ENCODE measurements at places on chromosomes 4 and X. TPM values are rescaled to one million over a fixed set of nuclear protein-coding genes. Genes with fewer than 3 reads are reported as not detected.

DNA sequence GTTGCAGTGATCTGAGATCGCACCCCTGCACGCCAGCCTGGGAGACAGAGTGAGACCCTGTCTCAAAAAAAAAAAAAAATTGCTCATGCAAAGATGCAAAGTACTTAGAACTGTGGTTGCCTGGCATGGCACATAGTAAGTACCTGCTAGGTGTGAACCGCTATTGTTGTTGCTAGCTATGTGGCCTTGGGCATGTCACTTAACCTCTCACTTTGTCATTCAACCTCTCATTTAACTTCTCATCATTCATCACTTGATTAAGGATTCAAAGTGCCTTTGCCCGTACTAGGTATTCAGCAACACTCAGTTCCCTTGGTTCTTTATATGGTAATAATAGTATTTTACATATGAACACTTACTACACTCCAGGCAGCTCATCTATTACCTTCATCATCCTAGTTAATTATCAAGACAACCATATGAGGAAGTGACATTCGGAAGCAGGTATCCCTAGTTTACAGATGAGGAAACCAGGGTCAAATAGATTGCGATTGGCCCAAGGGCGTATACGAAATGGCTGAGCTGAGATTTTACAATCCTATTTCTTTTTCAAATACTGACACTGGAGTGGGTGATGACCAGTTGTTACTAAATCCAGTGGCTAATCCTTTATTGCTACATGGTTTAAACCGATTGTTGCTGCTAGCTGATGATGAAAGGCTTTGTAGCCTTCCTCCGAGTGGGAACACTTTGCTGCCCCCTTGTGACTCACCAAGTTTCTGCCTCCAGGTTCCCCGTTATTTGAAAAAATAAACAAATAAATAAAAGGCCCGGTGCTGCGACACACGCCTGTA, 28.8 kb upstream of the SOWAHD start:
- H3K4me3 ChIP-seq = no peak overlapping the region
- H3K27me3 ChIP-seq = no peaks in the 10 kb centered on the region
- no peaks in the 10 kb centered on the region for H3K36me3 ChIP-seq
- no peak overlapping the region for H3K27ac ChIP-seq

DNA sequence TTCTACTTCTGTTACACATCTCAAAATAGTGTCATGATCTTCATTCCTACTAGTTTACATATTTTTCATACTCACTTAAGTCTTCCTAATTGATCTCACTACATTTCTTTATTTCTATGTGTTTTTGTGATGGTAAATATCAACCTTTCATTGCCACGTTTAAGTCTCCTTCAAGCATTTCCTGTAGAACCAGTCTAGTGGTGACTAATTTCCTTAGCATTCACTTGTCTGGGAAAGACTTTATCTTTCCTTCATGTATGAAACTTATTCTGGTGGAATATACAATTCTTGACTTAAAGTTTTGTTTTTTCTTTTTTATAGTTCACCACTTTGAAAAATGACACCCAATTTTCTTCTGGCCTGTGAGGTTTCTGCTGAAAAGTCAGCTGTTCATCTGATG, 181.4 kb upstream of the NEIL3 start:
- no peak overlapping the region for H3K27ac ChIP-seq
- H3K4me3 ChIP-seq = no peak overlapping the region
- H3K27me3 ChIP-seq = no peaks in the 10 kb centered on the region
- H3K4me1 ChIP-seq = no peaks in the 10 kb centered on the region
- no peak for DNase-seq

DNA sequence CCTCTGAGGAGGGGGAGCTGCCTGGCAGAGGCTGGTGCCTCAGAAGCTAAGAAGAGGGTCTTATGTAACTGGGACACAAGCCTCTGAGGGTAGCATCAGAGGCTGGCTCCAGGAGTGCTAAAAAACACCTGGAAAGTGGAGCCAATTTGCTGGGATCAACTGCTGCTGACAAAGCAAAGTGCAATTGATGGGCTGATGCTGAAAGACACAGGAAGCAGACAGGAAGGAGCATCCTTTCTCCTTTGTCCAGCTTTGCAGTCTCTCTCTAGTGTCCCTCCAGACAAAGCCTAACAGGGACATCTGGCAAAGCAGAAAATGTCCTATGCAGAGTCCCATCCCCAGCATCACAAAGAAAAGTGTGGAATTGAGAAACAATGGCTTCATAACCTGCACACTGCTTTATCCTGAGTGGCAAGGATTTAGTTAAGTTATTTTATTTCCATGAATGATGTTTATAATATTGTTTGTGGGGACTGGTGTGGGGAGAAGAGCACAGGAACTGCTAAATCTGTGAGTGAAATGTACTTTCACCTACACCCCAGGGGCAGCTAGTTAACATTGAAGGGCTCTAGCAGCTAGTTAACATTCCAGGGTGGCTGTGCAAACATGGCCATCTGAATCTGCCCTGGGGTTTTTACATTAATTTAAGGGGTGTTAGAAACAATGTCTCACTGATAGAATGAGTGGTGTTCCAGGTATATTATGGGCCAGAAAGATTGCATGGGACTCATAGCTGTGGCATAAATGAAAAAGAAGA, 25.6 kb upstream of the MBTPS2 start:
- no peak for DNase-seq
- no peaks in the 10 kb centered on the region for H3K36me3 ChIP-seq
- H3K27ac ChIP-seq = no peak overlapping the region
- no peak overlapping the region for H3K4me3 ChIP-seq

DNA sequence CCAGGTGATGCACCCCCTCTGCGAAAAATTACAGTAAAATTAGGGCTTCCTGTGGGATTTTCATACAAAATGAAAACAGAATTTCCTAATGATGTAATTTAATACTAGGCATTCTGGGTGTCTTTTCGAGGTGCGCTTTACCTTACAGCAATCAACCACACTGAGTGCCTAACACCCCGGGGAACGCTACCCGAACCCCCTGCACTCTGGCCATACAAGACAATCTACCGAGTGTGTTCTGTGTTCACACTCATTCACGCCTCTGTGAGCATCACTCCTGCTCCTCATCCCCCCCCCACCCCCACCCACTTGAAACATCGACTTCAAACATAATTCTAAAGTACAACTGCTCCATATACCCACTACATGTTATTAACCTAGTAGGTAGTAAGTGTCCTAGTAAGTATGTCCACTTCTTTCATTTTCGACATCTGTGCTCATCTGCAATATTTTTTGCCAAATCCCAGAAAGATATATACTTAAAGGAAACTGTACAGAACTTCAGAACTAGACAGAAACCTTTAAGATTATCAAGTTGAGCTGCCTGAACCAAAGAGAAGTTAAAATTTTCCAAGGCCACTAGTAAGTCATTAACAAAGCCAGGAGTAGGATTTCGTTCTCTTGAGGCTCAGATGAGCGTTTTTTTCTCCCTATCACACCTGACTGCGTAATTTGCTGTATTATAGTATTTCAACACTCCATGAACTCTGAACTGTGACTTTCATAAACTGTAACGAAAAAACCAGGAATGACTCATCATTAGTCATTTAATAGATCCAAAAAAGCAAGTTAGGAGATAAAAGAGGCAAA, 80.0 kb downstream of the FAT1 start:
- H3K4me1 ChIP-seq = no peaks in the 10 kb centered on the region
- H3K27ac ChIP-seq = no peak overlapping the region
- H3K27me3 ChIP-seq = no peaks in the 10 kb centered on the region
- no peak overlapping the region for H3K4me3 ChIP-seq
- DNase-seq = no peak

DNA sequence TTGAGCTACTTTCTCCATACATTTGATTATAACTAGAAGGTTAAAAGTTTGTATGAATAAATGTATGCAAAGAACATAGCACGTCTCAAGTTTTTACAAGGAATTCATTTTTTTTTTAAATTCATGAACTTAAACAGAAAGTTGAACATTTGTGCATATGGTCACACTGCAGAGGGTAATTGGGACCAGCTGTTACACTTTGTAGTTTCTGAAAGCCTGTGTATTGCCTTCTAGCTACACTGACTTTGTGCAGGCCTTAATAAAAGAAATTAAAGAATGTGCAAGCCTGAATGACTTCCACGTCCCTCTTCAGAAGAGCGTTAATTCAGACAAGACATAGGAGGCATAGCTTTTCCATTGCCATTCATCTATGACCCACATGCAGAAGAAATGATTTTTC, 153.1 kb upstream of the PCDH18 start:
- no peak overlapping the region for H3K4me3 ChIP-seq
- H3K27ac ChIP-seq = no peak overlapping the region
- H3K4me1 ChIP-seq = no peaks in the 10 kb centered on the region
- no peaks in the 10 kb centered on the region for H3K27me3 ChIP-seq

GRCh38 chrX:21943460-21944135, 3.1 kb downstream of the SMS start:
- H3K27me3 ChIP-seq = peaks cover 16% of the 10 kb centered on the region
- DNase-seq = no peak
- H3K4me1 ChIP-seq = no peaks in the 10 kb centered on the region
- H3K27ac ChIP-seq = peak overlapping the region; percentile 5
- no peaks in the 10 kb centered on the region for H3K36me3 ChIP-seq
- H3K4me3 ChIP-seq = no peak overlapping the region

GRCh38 chr4:109078724-109079123, 223.7 kb downstream of the COL25A1 start:
- DNase-seq = no peak
- no peaks in the 10 kb centered on the region for H3K36me3 ChIP-seq
- H3K27me3 ChIP-seq = no peaks in the 10 kb centered on the region

DNA sequence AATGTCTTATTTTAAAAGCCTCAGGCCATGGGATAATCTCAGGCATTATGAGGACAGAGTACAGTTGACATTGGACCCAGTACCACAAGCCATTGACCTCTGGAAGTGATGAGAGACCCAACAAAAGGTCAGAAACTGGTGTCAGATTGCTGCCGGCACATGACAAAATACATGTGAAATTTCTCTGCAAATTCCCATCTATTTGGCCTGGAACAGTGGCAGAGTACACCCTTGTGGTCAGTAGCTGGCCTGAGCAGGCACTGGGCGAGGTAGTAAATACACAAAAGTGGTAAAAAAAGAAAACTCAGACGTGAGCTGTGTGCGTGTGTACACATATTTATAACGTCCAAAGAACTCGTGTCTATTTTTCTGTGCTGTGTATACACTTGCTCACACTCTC, 155.5 kb downstream of the DHX15 start:
- no peak overlapping the region for H3K27ac ChIP-seq
- no peaks in the 10 kb centered on the region for H3K36me3 ChIP-seq
- no peak for DNase-seq
- H3K4me1 ChIP-seq = no peaks in the 10 kb centered on the region
- H3K4me3 ChIP-seq = no peak overlapping the region
- no peaks in the 10 kb centered on the region for H3K27me3 ChIP-seq

DNA sequence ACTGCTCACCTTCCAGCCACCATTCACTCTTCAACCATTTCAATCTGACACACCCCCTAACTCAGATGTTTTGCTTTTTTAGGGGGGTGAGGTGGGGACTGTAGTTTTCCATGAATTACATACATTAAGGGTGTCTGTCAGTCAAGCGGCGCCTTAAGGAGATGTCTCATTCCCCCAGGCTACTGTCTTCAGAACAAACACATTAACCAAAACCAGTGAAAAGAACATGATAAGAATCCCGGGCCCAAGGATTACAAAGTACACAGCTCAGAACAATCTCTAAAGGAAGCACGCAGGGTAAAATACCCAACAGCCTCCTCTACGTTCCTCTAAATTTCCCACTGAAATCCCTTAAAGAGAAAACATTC, 62.5 kb upstream of the IRF2 start:
- H3K27ac ChIP-seq = peak overlapping the region; percentile 94
- no peaks in the 10 kb centered on the region for H3K4me1 ChIP-seq
- no peak for DNase-seq
- no peaks in the 10 kb centered on the region for H3K36me3 ChIP-seq
- H3K4me3 ChIP-seq = peak overlapping the region; percentile 56

GRCh38 chr4:22802876-22803275, 110.1 kb downstream of the GBA3 start:
- H3K4me1 ChIP-seq = no peaks in the 10 kb centered on the region
- no peak overlapping the region for H3K4me3 ChIP-seq
- H3K27ac ChIP-seq = no peak overlapping the region
- DNase-seq = no peak
- no peaks in the 10 kb centered on the region for H3K36me3 ChIP-seq
- H3K27me3 ChIP-seq = no peaks in the 10 kb centered on the region

DNA sequence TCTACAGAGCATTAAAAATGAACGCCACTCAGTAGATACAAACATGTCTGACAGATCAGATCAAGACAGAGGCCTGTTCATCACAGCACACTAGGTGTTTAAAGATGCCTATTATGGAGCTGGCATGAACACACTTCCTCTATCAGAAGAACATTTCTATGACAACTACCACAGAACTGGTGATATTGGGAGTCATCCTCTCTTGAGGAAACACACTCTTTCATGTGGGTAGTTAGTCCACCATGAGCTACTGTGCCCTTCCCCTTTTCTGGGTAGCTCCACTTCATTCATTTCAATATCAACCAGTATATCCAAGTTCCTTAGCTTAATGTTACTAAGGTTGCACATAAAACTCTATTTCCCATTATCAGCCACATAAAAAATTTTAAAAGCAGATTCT, 46.7 kb downstream of the MAOB start:
- H3K4me1 ChIP-seq = no peaks in the 10 kb centered on the region
- no peaks in the 10 kb centered on the region for H3K36me3 ChIP-seq
- DNase-seq = no peak
- H3K4me3 ChIP-seq = no peak overlapping the region
- H3K27me3 ChIP-seq = no peaks in the 10 kb centered on the region

GRCh38 chr4:169987327-169988228, 38.6 kb downstream of the MFAP3L start:
- no peak for DNase-seq
- H3K27ac ChIP-seq = no peak overlapping the region
- no peaks in the 10 kb centered on the region for H3K4me1 ChIP-seq
- H3K27me3 ChIP-seq = no peaks in the 10 kb centered on the region

- no peaks in the 10 kb centered on the region for H3K4me1 ChIP-seq
- no peak overlapping the region for H3K27ac ChIP-seq
- no peaks in the 10 kb centered on the region for H3K36me3 ChIP-seq
- no peak overlapping the region for H3K4me3 ChIP-seq
These were observed 8.5 kb downstream of the RAB9A start for GRCh38 chrX:13697455-13697854.

- no peaks in the 10 kb centered on the region for H3K27me3 ChIP-seq
- no peak for DNase-seq
- H3K4me1 ChIP-seq = no peaks in the 10 kb centered on the region
- H3K27ac ChIP-seq = no peak overlapping the region
These were observed 148.7 kb upstream of the RASGEF1B start for GRCh38 chr4:81620442-81620841.

DNA sequence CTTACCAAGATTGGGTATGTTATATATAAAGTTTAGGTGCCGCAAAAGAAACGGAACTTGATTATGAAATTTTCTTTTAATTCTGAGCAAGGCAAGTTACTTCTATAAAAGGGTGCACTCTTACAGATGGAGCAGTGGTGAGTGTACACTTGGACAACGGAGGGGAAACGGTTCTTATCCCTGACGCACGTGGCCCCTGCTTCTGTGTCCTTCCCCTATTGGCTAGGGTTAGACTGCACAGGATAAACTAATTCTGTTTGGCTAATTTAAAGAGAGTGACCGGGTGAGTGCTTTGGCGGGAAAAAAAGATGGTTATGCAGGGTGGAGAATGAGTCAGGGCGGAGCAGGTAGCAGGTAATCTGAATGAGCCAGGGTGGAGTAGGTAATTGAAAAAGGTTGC, 149.5 kb downstream of the GC start:
- H3K27me3 ChIP-seq = no peaks in the 10 kb centered on the region
- no peak overlapping the region for H3K27ac ChIP-seq
- H3K4me3 ChIP-seq = no peak overlapping the region
- H3K36me3 ChIP-seq = no peaks in the 10 kb centered on the region
- DNase-seq = no peak
- no peaks in the 10 kb centered on the region for H3K4me1 ChIP-seq

Gene ARHGAP24
- 37.2 TPM for total RNA-seq

Gene HPF1
- total RNA-seq = 27.5 TPM

Gene STK32B
- total RNA-seq = 5.0 TPM

Gene ADAMTS3
- 2.9 TPM for total RNA-seq

Gene MYL5
- 7.9 TPM for total RNA-seq

Measured in breast epithelium (tissue), 4 donors.